ENCODE measurements at places on chromosomes 11 and 22.
A peak's percentile ranks its signal among the peaks of the same experiment; 100 is the strongest.

- no peak for DNase-seq
Observed at GRCh38 chr11:113670149-113670830, 35.8 kb downstream of the TMPRSS5 start.

DNA sequence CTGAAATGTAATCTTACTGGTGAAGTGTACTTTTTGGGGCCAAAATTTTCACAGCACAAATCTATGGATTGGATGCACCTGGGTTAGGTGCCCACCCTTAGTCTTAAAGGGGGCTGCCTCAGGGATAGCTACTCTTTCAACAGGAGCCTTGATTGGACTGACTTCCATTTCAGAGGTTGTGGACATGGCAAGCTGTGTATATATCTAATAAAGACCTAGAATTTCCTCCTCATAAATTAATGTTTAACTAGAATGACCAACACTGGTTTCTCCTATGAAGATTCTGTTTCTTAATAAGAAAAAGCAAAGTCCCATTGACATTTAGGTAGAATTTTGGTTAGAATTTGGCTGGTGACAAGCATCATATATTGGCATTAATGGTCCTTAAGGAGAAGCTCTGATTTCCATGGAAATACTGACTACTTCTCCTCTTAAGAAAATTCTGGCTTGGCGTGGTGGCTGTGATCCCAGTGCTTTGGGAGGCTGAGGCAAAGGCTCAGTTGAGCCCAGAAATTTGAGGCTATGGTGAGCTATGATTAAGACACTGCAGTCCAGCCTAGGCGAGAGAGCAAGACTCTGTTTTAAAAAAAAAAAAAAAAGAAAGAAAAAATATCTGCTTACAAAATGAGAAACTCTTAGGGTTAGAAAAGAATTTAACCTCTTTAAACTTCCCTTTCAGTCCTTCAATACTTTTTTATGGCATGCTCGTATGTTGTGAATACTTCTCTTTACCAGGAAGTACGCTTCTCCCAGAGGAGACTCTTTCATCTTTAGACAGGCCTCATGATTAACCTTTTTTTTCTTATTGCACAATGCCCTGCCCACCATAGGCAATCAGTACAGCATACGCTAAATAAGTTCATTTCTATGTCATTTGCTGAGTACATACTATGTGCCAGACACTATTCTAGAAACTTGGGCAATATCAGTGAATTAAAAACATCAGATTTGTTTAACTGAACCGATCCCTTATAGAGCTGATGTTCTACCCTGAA is 77.2 kb downstream of the PRR5L start:
- peak; percentile 68 for DNase-seq

- no peak for DNase-seq
Observed at GRCh38 chr11:46977038-46977813, 40.7 kb downstream of the CSTPP1 start.

GRCh38 chr11:66289548-66290329 is 796 bp upstream of the YIF1A start:
- DNase-seq: no peak

DNA sequence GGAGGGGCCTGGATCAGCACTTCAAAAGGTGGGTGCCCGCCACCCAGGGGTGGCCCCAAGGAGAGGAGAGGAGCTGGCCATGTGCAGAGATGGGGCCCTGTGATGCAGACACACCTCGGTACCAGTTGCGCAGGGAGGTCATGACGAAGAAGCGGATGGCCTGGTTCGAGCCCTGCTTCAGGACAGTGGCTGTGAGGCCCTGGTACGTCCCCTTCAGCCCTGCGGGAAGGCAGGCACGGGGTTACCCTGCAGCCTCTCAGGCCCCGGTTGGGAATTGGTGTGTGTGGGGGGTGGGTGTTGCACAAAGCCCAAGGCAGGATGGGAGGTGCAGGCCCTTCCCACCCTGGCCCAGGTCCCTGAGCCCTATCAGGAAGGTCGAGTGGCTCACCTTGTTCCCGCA is 1.8 kb downstream of the SLC25A1 start:
- no peak for DNase-seq

- no peak for DNase-seq
Observed at GRCh38 chr11:37704791-37705190, 1106.8 kb upstream of the RAG2 start.

- no peak for DNase-seq
Observed at GRCh38 chr11:61147791-61148620, 13.2 kb downstream of the VPS37C start.

DNA sequence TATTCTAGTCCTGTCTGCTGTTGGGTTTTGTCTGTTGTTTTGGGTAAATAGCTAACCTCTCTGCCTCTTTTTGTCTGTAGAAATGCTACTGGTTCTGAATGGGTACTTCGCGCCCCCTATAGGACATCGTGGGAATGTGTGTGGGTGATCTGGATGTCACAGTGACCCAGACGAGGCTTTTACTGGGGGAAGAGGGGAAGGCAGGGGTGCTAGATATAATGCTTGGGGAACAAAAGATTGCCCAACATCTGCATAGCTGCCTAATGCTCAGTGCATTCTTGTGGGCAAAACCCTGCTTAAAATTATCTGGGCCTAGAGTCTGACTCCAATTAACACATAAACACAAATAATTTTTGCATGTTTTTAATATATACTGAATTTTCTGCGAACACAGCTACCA is 57.7 kb downstream of the BMAL1 start:
- peak; percentile 64 for DNase-seq

- no peak for DNase-seq
Observed at GRCh38 chr22:25169278-25170031, 30.2 kb upstream of the CRYBB3 start.

DNA sequence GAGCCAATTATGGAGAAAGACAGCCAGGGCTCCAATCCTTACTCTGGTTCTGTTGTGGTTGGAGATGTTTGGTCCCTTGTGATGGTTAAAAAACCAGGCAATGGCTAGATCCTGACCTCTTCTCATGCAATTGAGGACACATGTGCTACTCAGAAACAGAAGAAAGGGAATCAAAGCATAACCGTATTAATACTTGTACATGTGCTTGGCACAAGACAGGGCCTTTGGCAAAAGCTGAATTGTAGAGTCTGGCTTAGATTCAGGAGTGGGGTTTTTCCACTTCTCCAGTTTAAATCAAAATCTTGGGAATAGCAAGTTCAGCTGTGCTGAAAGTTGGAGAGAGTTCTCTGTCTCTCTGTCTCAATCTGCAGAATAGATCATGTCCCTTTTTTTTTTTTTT is 80.1 kb upstream of the E2F8 start:
- DNase-seq: no peak

- no peak for DNase-seq
Observed at GRCh38 chr11:77147668-77148321, 19.7 kb downstream of the MYO7A start.

GRCh38 chr22:40636380-40637182 is at the start of gene MRTFA:
Gene MRTFA (minus strand): TSS chr22:40636719.
- peak; percentile 100 for DNase-seq

- DNase-seq: no peak
Observed at GRCh38 chr11:31150011-31150410, 219.5 kb downstream of the DCDC1 start.

GRCh38 chr11:27907530-27907929 is 200.4 kb downstream of the KIF18A start:
- peak; percentile 24 for DNase-seq

GRCh38 chr11:111631666-111632039 is 29.4 kb downstream of the SIK2 start:
- peak; percentile 88 for DNase-seq

DNA sequence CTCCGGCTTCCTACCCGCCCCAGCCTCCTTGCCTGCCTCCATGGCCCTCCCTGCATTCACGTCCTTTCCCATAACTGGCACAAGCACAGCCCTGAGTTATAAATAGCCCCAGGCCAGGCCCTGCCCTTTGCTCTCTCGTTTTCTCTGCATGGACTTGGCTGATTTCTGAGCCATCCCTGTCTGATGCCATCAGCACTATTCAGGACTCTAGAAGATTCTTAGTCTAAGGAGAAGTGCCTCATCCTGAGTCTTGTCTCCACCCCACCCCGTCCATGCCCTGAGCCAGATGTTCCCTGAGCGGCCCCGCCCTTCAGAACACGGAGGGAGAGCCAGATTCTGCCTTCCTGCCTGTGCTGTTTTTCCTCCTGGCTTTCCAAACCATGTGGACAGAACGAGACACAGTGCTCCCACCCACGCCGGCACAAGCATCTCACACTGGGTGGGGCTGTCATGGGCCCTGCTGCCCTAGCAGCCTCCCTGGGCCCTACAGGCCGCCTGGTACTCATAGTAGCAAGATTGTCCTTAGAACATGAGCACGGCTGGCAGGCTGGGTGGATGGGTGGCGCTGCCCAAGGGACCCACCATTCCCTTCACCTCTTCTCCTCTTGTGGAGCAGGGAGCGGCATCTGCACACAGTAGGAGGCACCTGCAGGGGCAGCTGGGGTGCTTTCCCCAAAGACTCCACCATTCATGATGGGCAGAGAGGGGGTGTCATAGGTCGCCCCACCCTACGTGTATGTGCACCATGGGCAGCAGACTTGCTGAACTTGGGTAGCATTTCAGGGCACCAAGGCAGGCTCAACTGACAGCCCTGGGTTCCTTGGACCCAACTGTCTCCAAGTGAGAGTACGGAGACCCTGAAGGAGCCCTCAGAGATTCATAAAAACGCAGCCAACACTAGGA is 76.9 kb downstream of the BCR start:
- DNase-seq: no peak

GRCh38 chr11:1948389-1948788 is 1.3 kb downstream of the MRPL23 start:
- DNase-seq: no peak

DNA sequence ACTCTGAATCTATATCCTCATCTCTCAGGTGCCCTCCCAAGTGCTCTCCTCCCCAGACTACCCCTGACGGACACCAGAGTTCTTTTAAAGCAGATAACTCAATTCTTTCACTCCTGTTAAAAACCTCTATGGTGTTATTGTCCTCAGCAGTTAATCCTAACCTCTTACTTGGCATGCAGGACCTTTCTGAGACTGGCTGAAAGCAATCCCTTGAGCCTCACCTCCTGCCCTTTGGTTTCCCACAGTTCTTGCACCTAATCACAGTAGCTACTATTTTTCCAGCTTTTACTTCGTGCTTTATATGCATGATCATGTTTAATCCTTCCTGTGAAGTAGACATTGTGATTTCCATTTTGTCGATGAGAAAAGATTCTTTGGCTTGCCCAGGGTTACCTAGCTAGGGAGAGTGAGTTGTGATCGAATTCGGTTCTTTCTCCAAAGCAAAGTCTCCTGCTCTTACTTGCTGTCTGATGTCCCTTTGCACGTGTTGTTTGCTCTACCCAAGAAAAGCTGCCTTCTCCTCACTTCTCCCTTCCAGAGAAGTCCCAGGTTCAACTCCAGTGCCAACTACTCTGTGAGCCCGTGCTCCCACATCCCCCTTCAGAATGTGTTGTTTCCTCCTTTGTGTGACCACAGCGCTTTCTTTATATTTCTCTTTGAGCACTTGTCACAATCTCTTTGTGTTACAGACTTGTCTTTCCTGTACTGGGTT is 2.1 kb downstream of the UBE2L3 start:
- DNase-seq: peak; percentile 27

DNA sequence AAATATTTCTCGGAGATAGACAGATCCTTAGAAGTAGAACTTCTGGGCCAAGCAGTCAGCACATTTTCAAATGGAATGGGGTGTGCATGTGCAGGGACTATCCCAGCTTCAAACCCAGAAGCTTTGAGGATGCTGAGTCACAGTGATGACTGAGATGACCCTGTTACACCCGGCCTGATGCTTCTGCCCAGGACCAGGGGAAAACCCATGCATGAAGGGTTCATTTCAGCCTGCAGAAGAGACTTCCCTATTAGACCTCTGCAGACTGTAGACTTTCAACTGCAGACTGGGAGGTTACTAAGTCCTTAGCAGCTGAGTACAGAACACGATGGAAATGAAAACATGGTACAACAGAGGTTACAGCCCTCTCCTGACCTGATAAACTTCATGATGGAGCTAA is 3.6 kb upstream of the OR2AT4 start:
- DNase-seq: peak; percentile 84

- peak; percentile 74 for DNase-seq
Observed at GRCh38 chr22:25668437-25668836, 73.6 kb upstream of the MYO18B start.

- DNase-seq: peak; percentile 9
Observed at GRCh38 chr11:64661146-64661545, 61.9 kb downstream of the NRXN2 start.

- DNase-seq: no peak
Observed at GRCh38 chr11:67422891-67423290, 5.4 kb upstream of the RPS6KB2 start.

- DNase-seq: no peak
Observed at GRCh38 chr11:11496879-11497278, 124.9 kb downstream of the GALNT18 start.

GRCh38 chr11:122808478-122808869 is 29.8 kb upstream of the CRTAM start:
- DNase-seq: peak; percentile 67

- DNase-seq: no peak
Observed at GRCh38 chr11:66912911-66913310, 45.3 kb downstream of the PC start.

GRCh38 chr11:131694526-131695424 is 324.4 kb downstream of the NTM start:
- peak; percentile 73 for DNase-seq

- DNase-seq: no peak
Observed at GRCh38 chr11:102317768-102318103, 452 bp downstream of the BIRC3 start.

- DNase-seq: no peak
Observed at GRCh38 chr11:12169822-12170221, 59.4 kb downstream of the MICAL2 start.

DNA sequence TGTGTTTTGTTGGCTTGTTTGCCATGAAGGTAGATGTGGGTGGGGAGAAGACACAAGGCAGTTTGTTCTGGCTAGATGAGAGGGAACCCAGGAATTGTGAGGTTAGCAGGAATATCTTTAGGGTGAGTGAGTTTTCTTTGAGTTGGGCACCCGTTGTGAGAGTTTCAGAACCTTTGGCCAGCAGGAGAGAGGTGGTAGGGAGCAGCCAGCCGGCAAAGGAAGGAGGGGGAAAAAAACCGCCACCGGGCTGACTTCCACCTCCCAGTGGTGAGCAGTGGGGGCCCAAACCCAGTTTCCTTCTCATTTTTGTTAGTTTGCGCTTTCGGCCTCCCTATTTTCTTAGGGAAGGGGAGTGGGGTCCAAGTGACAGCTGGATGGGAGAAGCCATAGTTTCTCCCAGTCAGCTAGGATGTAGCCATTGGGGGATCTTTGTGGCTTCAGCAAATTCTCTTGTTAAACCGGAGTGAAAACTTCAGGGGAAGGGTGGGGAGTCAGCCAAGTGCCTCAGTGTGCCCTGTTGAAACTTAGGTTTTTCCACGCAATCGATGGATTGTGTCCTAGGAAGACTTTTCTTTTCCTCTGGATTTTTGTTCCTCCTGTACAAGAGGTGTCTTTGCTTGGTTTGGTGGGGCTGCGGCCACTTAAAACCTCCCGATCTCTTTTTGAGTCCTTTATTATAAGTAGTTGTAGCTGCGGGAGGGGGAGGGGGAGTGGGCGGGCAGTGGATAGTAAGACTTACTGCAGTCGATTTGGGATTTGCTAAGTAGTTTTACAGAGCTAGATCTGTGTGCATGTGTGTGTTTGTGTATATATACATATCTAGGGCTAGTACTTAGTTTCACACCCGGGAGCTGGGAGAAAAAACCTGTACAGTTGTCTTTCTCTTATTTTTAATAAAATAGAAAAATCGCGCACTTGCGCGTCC is 1.1 kb upstream of the GCAT start:
- peak; percentile 41 for DNase-seq

GRCh38 chr11:1072116-1072820 is 2.4 kb upstream of the MUC2 start:
- DNase-seq: peak; percentile 60

Data from iris pigment epithelial cell (primary cell).